ENCODE measurements at places on chromosomes 1 and 21.
A peak's percentile ranks its signal among the peaks of the same experiment; 100 is the strongest.

DNA sequence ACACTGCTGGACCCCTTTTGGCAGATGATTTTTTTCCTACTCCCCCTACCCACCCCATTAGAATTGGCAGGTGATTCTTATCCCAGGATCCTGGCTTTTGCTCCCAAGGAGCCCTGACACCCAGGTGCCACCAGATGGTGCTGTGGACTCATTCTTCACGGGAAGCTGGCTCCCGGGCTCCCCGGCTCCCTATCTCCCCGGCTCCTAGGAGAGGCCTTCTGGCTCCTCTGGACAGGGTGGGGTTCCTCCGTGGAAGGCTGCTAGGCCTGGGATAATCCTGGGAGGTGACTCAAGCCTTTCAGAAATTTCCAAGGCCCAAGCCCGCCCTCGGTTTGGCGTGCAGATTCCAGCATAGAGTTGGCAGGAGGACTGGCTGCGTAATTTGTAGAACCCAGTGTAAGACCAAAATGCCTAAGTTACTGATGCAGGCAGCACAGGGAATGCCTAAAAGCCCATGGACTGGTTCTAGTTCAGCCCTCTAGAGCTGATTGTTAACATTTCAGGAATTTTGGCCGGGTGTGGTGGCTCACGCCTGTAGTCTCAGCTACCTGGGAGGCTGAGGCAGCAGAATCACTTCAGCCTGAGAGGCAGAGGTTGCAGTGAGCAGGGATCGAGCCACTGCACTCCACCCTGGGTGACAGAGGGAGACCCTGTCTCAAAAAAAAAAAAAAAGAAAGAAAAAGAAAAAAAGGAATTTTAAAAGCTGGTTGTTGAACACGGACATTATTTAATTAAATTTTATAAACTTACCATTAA is 6.8 kb upstream of the BSDC1 start:
- peak; percentile 84 for DNase-seq

DNA sequence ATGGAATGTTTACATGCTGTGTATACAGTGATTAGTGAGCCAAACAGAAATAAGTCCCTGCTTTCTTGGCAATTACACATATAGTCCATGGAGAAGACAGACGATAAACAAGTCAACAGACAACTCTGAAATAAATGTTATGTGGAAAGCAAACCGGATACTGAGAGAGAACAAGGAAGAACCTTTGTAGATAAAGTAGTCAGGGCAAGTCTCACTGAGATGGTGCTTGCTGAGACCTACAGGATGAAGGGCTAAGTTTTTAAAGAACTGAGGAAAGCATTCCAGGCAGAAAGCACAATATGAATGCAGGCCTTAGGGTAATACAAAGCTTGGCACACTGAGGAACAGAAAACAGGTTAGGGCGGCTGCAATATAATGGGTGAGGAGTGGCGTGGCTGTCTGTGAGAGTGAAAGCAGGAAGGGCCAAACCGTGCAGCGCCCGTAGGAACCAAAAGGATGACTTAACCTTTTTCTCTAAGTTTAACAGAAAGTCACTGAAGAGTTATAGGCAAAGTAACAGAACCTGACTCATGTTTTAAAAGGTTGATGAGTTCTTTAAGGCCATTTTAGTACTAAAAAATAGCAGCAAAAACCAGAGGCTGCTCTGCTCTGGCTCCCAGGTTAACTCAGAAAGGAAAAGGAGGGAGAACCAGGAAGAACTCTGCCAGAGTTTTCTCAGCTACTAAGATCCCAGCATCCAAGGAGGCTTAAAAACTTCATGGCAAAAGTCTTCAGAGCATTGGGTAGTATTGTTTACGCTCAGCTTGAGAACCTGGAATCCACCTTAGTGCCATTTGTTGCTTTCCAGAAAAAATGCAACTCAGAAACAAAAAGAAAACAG is 8.7 kb upstream of the TTF2 start:
- DNase-seq = no peak

- no peak for DNase-seq
These were observed 53.4 kb upstream of the ATP5PO start for GRCh38 chr21:33968995-33969348.

GRCh38 chr1:62024690-62025089 is 170.0 kb upstream of the L1TD1 start:
- DNase-seq = no peak

GRCh38 chr1:14941864-14942263 is 211.7 kb upstream of the TMEM51 start:
- DNase-seq = no peak

DNA sequence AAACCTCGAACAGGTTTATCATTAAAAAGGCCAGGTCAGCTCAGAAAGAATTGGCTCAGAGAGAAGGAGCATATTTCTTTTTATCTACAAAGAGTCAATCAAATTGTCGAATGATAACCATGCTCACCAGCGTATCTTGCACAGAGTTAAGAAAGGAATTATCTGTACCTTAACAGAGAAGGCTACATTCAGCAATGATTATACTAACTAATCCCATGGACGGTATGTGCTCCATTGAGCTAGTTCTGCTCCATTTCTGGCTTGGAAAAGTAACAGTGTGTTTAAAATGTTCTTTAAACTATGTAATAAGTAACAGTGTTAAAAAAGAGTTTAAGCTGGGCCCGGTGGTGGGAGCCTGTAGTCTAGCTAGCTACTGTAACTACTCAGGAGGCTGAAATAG is 4.2 kb downstream of the UBR4 start:
- no peak for DNase-seq

GRCh38 chr1:204335533-204335932 is 24.2 kb downstream of the PLEKHA6 start:
- no peak for DNase-seq

GRCh38 chr1:119988306-119989062 is 81.0 kb downstream of the NOTCH2 start:
- no peak for DNase-seq

DNA sequence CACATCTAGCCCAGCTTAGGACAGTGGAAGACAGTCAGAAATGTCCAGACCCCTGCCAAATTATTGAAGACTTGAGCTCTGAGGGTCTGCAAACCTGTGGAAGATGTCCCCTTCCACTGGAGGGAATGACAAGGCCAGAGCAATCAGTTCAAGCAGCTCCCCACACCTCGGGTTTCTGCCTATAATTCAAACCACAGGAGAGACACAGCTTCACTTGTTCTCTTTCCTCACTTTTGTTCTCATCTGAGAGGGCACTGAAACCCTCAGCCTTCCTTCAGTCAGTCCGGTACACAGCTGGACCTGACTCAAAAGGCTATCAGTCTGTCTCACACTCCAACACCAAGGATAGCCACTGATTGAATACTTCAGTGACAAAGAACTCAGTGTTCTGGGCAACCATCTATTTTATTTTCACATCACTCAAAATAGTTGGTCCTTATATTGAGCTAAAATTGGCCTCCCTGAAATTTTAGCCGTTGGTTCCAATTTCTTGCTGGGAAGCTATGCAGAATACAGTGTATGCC is 70.1 kb downstream of the TENT5C start:
- no peak for DNase-seq

DNA sequence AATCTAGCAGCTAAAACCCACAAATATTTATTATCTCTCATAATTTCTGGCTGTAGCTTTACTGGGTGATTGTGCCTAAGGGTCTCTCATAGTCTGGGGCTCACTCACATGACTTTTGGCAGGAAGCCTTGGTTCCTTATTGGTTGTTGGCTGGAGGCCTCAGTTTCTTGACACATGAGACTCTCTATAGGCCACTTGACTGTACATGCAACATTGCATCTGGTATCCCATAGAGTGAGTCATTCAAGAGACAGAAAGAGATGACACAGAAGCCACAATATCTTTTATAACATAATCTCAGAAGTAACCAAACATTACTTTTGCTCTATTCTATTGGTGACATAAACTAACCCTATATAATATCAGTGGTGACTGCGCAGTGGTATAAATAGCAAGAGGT is 128.5 kb upstream of the HNRNPU start:
- DNase-seq = no peak

- no peak for DNase-seq
These were observed 80.5 kb downstream of the FNBP1L start for GRCh38 chr1:93528412-93528811.

- DNase-seq = peak; percentile 68
These were observed 49.6 kb upstream of the IRF2BP2 start for GRCh38 chr1:234659538-234659937.

- peak; percentile 54 for DNase-seq
These were observed 9.9 kb upstream of the COA7 start for GRCh38 chr1:52707927-52708655.

GRCh38 chr21:33207449-33208149 is 22.1 kb upstream of the IFNAR2 start:
- DNase-seq = no peak

- DNase-seq = no peak
These were observed 34.5 kb upstream of the ATP2B4 start for GRCh38 chr1:203592156-203592555.

GRCh38 chr1:17772615-17773212 is 17.6 kb downstream of the ACTL8 start:
- no peak for DNase-seq

GRCh38 chr1:237677979-237678378 is 212.7 kb downstream of the ZP4 start:
- peak; percentile 28 for DNase-seq

GRCh38 chr1:32540605-32541004 is 1.4 kb downstream of the ZBTB8A start:
- no peak for DNase-seq

- no peak for DNase-seq
These were observed 88.4 kb downstream of the ADCY10 start for GRCh38 chr1:167825419-167826079.

GRCh38 chr1:16631248-16632043 is 18.1 kb upstream of the NBPF1 start:
- no peak for DNase-seq

DNA sequence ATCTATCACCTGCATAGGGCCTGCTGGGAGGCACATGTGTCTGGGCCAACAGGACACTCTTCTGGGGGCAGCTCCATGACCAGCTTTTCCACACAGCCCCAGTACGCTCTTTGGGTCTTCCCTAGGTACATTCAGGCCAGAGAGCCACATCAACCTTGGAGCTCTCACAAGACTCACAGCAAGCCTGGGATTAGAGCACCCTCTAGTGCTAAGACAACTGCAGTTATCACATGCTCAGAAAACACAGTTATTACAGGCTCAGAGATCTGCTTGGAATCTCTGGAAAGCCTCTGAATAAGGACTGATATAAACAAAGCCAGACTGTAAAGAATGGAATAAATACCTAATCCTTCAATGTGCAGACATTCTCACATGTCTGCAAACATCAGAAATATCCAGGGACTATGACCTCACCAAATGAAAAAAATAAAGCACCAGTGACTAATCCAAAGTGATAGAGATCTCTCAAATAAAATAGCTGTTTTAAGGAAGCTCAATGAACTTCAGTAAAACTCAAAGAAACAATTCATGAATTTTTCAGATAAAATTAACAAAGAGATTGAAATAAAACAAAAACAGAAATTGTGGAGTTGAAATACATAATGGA is 563.9 kb upstream of the NR5A2 start:
- DNase-seq = peak; percentile 10

DNA sequence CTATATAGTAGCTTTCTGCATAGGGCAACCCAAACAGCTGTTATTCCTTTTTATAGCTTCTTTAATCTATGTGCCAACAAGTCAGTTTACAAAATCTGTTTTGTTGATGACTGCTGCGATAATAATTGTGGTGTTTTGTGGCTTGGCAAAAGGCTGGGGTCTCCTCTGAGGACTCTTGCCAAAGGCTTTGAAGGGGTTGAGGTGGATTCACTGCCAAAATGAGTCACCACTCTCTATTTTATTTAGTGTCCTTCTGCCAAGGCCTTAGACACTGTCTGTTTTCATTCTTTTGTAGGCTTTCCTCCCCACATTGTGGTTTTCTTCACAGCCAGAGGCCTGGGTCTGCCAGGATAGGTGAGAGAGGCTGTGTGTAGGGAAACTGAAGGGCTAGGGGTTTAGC is 161.8 kb downstream of the NFIA start:
- DNase-seq = no peak

DNA sequence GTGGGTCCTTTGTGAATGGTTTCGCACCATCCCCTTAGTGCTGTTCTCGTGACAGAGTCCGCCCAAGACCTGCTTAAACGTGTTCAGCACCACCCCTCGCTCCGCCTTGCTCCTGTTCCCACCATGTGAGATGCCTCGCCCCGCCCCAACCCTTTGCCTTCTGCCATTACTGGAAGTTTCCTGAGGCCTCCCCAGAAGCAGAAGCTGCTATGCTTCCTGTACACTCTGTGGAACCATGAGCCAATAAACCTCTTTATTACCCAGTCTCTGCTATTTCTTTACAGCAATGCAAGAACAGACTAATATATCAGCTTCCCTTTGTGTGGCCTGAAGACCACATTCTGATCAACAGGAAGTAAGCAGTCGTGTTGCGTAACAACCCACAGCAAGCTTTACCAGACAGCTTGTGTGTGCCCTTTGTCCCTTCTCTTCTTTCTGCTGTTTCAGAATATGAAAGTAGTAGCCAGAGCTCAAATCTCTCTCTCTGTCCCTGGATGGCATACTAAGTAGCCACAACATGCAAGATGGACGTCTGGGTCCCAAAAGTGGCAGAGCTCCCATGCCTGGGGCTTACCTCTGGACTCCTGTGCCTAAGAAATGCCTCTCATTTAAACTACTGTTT is 14.1 kb downstream of the HENMT1 start:
- DNase-seq = peak; percentile 37

DNA sequence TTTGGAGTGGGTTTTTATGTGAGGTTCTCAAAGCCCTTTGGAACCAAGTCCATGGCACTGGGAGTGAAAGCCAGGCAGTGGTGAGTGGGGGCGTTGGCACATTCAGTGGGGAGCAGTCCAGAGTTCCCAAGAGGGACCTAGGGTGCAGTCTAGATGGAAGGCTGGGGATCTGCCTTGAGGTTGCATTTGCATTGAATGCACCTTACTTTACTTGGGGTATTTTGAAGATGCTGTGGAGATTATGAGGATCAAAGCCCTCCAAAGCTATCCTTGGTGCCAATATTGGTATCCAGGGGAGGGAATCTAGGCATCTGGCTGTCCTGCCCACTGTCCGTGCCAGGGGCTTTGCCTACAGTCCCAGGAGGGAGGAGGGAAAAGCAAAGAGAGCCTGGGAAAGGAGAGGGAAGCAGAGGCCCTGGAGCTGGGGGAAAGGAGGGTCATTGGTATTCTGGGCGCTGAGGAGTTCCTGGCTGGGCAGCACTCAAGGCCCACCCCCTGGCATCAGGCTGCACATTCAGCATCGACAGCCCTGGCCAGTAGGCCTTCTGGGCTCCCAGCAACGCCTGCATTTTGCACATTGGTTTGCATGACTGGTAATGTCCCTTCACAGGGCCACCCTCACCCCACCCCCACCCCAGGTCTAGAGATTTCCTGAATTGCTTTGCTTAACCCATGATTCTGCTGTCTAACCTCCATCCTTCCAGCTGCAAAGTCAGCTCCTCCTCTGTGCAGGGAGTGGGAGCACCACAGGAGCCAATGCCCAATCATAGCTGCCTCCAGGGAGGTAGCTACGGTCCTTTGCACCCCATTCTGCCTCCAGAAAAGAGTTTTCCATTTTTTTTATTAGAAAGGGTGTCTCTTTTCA is 843 bp upstream of the BCAN start:
- no peak for DNase-seq

Data from HTR-8/SVneo (cell line).